Caco-2 (cell line): ENCODE measurements at places on chromosomes 6 and 20.
A peak's percentile ranks its signal among the peaks of the same experiment; 100 is the strongest.

DNA sequence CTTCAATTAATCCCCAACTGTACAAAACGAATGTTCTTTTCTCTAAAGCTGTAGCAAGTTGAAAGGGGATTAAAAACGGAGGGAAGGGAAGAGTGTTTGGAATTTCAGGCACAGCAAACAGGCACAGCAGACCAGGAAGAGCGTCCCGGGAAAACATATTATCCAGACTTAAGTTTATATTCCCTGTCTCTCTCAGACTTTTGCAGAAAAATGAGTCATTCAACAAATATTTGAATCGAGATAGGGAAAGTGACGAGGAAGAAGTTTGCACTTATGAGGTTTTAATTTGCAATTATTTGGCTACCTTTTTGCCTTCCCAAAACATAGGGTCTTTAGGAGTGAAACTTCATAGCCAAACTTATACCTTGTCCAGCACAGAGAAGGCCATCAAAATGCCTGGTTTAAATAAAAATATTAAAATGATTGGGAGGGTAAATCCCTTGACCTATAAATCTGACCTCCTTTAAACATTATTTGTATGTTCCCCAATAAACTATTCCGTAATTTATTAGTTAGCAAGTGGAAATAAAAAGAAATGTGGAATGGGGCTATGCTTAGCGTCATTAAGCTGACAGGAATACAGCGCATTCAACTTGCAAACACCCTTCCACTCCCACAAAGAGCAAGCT, 16.0 kb downstream of the HFE start:
- no peak for DNase-seq

- DNase-seq, result no peak
Observed at GRCh38 chr6:149045404-149045803, 272.1 kb upstream of the TAB2 start.

DNA sequence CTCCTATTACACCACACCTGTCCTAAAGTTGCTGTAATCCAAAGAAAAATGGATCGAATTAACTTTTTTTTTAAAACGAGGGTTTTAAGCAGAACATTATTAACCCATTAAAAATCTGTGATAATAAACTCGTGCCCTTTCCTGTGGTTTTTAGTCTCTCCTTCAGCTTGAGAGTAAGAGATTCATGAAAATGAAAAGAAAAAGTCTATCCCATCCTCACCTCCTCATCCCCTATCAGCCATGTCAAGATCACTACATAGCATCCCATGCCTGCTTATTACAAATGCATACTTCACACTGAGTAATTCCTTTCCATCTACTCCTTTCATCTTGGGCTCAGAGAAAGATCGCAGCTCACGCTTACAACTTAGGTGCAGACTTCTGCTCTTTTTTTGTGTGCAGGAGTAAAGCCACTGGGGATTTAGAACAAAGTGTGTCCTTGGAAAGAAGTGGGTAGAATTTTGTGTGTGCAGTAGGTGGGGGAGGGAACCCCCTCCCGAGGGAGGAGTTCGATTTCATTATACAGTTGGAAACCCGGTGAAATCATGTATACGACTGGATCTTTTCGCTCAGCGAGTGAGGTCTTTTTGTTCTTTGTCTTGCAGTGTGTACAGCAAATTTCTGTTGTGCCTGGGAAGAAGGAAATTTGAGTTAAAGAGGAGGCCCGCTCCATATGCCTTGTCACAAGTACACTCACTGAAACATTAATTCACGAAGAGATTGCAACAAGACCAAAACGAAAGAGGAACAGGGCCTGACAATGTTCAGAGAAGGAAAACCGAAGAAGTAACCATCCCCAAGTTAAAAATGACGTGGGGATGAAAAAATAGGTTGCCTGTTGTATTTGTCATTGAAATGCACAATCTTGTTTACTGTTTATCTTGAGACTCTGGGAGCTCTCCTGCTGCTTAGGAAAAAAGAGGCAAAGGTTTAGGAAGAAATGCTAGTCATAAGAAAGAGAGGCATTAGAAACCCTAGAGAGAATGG, 146.5 kb upstream of the ZNF217 start:
- DNase-seq, result peak; percentile 51

DNA sequence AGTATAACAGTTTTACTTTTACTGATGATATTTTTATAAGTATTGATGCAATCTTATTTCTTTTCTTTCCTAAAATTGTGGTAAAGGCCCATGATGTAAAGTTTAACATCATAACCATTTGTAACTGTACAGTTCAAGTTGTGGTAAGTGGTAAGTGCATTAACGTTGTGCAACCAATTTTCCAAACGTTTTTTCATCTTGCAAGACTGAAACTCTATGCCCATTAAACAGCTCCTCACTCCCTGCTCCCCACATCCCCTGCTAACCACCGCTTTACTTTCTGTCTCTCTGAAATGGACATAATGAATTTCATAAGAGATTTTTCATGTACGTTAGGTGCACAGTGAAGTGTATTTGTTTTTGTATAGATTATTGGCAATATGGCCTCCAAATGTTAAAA, 106.0 kb downstream of the PACRG start:
- DNase-seq, result no peak

- no peak for DNase-seq
Observed at GRCh38 chr20:13024596-13024995, 15.8 kb downstream of the SPTLC3 start.

- DNase-seq, result no peak
Observed at GRCh38 chr6:39301606-39302005, 12.6 kb downstream of the KCNK17 start.

GRCh38 chr6:158031381-158032353, 50.0 kb downstream of the SYNJ2 start:
- no peak for DNase-seq
